ENCODE measurements at places on chromosomes 3 and 15. TPM values are rescaled to one million over a fixed set of nuclear protein-coding genes. Genes with fewer than 3 reads are reported as not detected.

Gene PLA1A
- not detected for total RNA-seq

Gene TTLL13
- total RNA-seq, result 0.11 TPM

Gene DUOXA2
- not detected for total RNA-seq

Gene STRIT1
- not detected for total RNA-seq

Gene PLCB2
- 1.3 TPM for total RNA-seq

Gene TOMM70
- total RNA-seq, result 37.6 TPM

Gene RPP14
- total RNA-seq, result 12.5 TPM

Gene NAALADL2
- total RNA-seq, result 0.23 TPM

Gene CSPG5
- total RNA-seq, result 0.08 TPM

Gene ZMYND10
- total RNA-seq, result 0.11 TPM

Gene TUSC2
- 38.6 TPM for total RNA-seq
